ENCODE measurements at places on chromosomes 2 and 18.

DNA sequence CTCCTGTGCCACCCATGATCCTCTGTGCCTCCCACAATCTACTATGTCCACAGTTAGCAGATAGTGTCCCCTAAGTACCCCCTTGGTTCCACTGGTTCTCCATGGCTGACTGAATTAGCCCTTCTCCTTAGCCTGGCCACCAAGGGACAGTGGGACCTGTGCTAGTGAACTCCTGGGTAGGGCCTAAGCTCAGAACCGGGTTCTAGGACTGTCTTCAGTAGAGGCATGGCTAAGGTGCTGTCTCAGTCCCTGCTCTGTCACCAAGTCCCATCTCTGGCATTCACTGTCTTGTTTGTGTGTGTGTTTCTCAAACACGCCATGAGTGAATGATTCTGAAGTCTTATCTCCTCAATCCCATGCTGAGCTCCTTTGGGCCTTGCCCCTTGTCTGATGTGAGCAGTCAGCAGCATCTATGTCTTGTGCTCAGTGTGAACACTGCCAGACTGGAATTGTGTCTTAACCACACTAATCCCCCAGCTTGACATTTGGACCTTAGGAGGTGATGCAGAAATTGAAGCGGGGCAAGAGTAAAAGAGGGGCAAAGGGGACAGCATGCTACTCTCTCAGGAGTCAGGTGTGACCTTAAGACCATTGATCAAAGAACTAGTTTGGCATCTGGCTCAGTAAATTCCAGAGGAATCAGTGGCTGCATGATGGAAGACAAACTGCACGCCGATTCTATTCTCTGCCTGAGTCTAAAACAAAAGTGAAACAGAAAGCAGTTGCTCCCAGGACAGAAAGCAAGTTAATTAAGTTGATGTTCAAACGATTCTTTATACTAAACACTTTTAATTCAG lies 190.5 kb downstream of the ALPK2 start:
- no peak for DNase-seq

GRCh38 chr2:124151691-124152090 lies 126.6 kb downstream of the CNTNAP5 start:
- no peak for DNase-seq

GRCh38 chr18:59041296-59041695 lies 98.4 kb upstream of the SEC11C start:
- DNase-seq: no peak

DNA sequence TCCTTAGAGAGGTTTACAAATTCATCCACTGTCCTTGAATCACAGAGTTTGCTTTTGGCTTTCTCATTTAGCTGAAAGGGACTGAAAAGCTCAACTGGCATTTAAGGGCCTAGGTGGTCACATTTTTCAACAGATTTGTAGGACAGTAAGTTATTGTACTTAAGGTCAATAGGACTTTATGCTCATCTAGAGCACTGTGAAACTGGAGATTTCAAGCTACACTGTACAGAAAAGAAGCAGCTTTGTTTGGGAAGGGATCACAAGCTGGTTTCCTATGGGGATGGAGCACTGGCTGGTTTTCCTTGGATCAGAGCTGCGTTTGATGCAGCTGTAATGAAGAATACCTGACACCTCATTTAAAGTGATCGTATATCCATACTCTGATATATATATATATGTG lies 482.7 kb downstream of the FBXO15 start:
- no peak for DNase-seq

- peak; percentile 30 for DNase-seq
Measured at GRCh38 chr2:127675331-127676261, at the start of gene LIMS2. LIMS2 (minus strand) TSS chr2:127675530; CDS start chr2:127675024, 506 bp downstream.

DNA sequence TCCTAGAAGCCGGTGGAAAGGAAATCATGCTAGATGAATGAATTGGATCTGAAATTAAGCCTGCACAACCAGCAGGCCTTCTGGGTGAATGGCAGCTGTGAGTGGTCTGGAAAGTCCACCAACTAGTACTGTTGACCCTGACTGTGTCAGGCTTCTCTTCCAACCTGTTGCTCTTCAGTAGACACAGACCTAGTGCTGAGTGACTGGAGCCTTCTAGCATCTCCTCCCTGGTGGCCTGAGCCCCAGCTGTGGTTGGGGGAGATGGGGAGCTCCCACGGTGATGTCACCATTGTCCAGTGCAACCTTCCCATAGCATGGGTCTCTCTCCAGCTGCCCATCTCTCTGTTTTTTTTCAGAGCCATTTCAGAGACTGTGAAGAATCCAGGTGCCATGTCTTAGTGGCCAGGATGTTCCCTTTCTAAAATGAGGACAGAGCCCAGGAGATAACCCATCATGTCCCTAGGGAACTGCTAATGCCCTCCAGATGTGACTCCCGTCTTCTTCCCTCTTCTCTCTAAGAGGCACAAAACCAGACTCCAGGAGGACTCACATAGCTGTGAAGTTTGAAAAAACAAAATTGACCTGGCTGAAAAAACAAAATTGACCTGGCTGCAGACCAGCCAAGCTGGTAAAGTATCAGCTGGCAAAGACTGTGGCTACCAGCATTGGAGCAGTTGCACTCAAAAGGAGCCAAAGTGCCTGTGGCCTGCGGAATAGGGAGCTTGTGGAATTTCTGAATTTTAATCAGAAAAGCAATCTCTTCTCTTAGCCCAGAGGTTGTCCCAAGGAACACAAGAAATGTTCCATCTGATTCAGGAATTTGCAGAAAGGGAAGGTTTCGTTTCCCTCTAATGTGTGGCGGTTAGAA lies 67.4 kb upstream of the RPL31 start:
- no peak for DNase-seq

DNA sequence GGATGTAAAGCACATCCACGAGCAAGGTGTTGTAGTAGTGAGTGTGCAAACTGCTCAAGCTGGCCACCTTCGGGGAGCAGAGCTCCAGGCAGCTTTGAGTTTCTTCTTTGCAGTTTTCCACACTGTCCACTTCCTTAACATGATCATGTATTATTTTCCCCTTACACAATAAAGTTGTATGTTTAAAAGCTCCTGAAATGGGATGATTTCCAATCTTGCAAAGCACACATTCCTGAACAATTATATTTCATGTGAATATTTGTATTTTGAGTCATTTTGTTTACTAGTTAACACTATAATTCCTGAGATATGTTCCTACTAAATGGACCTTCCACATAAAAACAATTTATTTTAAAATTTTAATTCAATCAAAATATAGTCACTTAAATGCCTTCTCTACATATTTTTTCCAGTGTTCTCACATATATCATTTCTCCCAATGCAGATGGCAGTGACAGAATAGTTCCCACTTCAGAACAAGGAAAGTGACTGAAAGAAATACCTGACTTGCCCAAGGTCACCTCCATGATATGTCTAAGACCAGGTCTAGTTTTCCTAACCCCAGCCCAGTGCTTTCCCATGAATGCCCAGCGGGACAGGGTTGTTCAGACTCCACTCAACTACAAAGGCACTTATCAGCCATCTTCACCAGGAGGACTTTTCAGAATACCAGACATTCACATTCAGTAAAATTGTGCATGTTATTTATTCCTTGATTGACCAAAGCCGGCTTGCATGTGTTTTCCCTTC lies 5.5 kb downstream of the CYB5A start:
- DNase-seq: no peak

DNA sequence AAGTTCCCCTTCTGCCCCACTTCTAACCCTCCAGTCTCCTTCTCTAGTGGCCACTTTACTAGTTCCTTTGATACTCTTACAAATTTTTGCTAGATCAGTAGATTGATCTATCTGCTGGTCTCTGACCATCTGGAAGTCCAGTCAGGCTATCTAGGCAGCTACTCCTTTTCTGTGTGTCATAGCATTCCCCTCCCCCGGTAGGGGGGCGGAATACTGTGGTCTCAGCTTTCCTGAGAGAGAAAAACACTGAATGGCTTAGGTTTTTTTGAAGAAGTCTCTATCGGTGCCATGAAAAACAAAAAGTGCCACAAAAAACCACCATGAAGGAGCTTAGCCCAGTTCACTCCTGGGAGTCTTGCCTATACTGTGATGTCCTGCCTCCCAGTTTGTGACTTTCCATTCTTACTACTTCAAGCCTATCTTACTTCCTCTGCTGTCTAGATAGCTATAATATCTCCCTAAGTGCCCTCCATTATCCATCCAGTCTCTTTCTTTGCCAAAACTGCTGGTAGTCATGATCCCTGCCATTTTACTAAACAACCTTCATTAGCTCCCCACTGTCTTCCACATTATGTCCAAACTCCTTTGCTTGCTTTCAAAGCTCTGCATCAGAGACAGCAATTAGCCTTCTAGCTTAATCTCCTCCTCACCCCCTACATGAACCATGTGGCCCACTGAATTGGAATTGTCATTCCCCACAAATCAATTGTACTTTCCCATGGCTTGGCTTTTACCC lies 29.9 kb downstream of the TPGS2 start:
- DNase-seq: no peak

GRCh38 chr2:200681697-200682096 lies 95.9 kb downstream of the AOX1 start:
- no peak for DNase-seq

DNA sequence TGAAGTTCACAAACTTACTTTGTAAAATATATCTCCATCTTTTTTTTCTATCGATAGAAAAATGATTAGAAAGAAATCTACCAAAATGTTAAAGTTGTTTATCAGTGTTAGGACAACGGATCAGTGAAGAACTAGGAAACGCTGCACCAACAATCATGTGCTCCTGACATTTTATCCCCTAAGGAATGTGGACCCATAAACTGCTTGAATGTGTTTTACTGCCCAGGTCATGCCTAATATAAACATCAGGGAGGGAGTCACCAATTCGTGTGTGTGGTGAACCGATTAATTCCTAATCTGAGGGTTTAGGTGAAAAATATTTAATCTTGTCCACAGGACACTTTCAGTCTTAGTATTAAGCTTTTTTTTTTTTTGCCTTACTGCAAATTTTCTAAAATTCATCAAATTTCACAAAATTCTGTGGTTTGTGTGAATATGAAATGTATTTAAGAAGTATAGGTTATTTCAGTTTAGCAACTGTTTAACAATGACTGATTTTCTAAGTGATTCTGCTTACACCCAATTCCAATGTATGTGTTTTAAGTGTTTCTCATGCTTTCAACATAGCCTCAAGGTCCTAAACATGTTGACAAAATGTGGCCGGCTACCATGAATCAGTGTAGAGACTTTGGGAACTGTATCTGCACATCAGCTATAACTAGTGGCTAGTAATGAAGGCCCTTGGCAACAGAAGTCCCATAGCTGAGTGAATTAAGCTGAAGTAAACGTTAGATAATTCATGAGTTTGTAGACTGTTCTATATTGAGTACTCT lies 11.1 kb upstream of the KIDINS220 start:
- no peak for DNase-seq

DNA sequence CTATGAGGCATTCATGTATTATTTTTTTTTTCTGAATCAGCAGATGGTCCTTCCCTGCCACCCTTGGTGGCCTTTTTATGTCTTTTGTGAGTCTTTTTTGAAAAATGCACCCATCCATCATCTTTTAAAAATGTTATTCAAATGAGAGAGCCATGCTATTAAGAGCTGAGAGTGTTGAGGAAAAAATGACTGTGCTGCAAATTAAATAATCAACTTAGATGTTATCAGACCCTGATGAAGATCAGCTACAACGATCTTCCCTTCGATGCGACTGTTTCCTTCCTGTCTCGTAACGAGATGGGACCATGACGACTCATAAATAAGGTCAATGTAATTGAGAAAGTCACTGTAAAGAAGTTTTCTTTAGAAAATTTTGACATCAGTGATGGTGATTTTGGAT lies 44.4 kb downstream of the TRIB2 start:
- DNase-seq: no peak

- no peak for DNase-seq
Measured at GRCh38 chr2:136055929-136056688, 61.8 kb downstream of the CXCR4 start.

- no peak for DNase-seq
Measured at GRCh38 chr2:223537115-223537514, 65.0 kb downstream of the SCG2 start.

DNA sequence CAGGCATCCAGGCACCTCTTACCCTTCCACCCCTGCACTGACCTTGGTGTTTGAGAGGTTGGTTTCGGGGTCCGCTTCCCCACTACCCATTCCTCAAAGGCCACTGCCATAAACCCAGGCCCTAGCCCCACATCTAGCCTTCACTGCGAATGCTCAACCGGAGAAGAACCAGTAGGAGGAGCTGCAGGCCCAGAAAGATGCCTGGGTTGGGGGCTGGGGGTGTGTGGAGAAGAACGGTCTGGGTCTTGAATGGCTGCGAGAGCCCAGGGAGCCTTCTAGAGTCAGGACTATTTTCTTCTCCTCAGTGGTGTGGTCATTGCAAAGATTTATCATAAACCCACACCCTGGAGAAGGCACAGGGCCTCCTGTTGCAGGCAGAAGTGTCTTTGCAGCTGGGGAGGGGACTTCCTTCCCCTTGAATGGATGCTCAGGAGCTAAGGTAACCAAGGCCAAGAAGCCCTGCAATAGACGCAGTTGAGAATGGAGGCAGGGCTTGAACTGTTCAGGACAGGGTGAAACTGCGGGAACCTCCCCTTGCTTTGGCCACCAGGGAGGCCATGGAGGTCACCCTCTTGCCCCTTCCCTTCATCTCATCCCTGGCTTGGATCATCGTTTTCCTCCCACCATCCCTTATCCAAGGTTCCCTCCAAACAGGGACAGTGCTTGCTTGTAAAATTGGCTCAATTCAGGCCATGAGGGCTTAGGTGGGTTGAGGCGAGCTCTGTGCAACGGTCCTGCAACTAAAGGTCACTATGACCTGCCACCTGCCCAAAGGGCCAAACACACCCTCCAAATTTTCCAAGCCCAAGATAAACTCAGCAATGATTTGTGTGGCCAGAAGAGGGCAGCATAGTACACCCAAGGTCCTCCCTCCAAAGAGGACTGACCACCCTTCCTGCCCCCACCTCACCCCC lies 20.9 kb downstream of the THNSL2 start:
- peak; percentile 53 for DNase-seq

GRCh38 chr18:79396431-79397246 lies 909 bp downstream of the NFATC1 start:
- DNase-seq: no peak

DNA sequence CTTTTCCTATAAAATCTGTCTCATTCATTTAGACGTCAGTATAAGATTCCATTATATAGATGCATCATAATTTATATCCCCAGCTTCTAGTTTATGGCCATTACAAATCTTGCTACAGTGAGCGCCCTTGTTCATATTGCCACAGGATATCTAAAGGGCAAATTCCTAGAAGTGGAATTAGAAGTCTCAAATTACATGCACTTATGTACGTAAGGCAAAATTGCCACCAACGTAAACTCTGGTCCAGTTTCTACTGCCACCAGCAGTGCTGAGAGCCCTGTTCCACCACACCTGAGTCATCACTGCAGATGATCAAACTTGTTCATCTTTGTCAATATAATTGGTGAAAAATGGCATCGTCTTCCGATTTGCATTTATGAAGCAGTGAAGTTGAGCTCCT lies 90.9 kb upstream of the ID2 start:
- DNase-seq: peak; percentile 18

DNA sequence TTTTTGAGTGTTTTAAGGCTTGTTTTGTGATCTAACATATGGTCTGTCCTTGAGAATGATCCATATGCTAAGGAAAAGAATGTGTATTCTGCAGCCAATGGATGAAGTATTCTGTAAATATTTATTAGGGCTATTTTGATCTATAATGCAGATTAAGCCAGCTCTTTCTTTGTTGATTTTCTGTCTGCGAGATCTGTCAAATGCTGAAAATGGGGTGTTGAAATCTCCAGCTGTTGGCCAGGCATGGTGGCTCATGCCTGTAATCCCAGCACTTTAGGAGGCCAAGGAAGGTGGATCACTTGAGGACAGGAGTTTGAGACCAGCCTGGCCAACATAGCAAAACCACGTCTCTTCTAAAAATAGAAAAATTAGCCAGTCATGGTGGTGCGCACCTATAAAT lies 132.7 kb downstream of the DIS3L2 start:
- no peak for DNase-seq
